ENCODE measurements at places on chromosomes 12 and 14.

GRCh38 chr14:89650077-89650978 is 233.3 kb upstream of the FOXN3 start:
- no peak for DNase-seq

GRCh38 chr12:98856897-98857540 is 211.9 kb downstream of the APAF1 start:
- DNase-seq = no peak

DNA sequence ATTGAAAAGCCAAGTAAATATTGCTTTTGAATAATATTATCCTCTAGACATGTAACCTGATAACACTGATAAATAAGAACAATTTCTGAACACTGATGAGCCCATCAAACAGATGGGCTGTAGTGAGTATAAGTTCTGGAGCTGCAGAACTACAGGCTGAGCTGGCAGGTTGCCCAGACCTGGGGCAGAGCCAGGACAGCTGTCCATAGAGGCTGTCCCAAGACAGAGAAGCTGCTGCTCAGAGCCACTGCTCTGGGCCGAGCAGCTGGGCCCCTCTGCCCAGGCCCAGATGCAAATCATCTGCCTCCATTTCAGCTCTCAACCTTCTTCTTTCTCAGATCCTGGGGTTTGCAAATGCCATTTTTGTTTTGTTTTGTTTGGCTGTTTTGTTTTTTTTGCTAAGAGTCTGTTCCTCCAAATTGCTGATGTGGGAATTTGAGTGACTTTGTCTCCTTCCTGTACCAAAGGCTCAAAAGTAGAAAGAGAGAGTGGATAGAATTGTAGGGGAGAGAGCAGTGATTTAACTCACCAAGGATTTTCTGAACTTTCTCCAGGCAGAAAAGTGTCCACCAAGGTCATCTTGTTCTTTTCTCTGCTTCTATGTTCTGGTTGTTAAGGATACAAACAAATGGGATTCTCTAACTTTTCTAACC is 4.0 kb upstream of the TESPA1 start:
- no peak for DNase-seq

DNA sequence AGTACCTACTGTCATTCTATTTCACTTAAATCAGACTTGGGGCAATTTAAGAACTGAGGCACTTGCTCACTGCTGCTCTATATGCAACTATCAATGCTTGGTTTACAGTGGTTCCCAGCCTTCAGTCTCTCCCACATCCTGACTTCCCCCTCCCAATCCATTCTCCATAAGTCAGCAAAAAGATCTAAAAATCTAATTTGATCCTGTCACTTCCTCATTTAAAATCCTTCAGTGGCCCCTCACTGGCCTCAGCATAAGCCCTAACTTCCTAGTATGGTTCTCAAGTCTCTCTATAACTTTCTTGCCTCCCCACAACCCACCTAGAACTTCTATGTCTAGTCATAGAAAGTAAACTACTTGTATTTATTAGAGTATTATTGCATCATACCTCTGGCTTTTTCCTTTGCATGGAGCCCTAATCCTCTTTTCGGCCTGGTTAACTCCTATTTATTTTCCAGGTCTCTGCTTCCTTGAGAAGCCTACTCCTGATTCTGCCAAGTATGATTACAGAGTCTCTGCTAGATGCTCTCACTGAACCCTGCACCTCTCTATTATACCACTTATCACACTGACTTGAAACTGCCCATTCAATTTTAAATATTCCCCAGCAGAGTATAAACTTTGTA is 130.6 kb downstream of the RALGAPA1 start:
- no peak for DNase-seq

- no peak for DNase-seq
These were observed 117.6 kb downstream of the SLC35F4 start for GRCh38 chr14:57748279-57748678.

DNA sequence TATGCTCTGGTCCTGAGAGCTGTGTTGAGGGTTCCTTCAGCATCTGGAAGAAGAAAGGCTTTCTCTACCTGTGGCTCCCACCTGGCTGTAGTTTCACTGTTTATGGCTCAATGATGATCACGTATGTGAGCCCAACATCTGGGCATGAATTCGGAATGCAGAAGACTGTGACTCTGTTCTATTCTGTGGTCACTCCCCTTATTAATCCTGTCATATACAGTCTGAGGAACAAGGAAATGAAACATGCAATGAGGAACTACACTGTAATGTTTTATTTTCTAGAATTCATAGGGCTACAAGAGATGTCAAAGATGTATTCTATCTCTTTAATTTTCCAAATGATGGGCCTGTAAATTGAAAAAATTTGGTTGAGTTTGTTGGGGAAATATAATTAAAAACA is 10.8 kb upstream of the OR11G2 start:
- no peak for DNase-seq

- no peak for DNase-seq
These were observed 11.4 kb upstream of the METAP2 start for GRCh38 chr12:95462551-95462950.

DNA sequence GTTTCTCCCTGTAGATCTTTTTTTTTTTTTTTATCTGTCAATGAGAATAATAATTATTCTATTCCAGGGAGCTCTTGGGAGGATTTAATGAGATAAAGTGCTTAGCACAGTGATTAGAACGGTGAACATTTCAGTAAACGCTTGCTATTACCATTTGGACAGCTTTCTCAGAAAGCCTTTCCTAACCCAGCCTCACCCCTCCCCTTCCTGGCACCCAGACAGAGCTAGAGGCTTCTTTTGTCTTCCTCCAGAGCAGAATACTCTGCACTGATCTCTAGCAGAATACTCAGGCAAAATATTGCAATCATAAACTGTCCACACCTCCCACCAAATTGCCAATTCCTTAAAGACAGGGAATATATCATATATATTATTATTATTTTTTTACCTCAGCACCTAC is 66.6 kb downstream of the ERGIC2 start:
- DNase-seq = no peak

- DNase-seq = peak; percentile 68
These were observed 86.7 kb downstream of the CALM1 start for GRCh38 chr14:90483571-90483974.

- no peak for DNase-seq
These were observed 409.3 kb downstream of the BCAT1 start for GRCh38 chr12:24539646-24540045.

- DNase-seq = no peak
These were observed 226.6 kb upstream of the TMTC1 start for GRCh38 chr12:30010071-30011052.

GRCh38 chr12:96416033-96416799 is 16.0 kb upstream of the CDK17 start:
- DNase-seq = no peak

DNA sequence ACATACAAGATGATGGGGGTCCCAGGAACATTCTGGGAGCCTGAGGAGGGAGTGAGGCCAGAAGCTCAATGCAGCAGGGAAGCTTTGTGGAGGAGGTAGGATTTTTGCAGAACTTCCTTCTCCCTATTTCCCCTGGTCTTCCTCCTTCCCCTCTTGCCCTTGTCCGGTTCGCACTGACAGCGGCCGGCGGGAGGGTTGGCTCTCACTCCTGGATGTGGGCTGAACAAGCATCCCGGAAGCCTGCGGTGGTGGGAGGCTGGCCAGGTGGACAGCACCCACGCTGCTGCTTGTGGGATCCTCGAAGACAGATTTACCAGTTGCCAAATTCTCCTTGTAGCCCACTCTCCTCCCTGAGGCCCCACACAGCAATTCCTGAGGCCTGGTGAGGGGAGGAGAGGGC is 112.2 kb downstream of the KCNA5 start:
- no peak for DNase-seq

DNA sequence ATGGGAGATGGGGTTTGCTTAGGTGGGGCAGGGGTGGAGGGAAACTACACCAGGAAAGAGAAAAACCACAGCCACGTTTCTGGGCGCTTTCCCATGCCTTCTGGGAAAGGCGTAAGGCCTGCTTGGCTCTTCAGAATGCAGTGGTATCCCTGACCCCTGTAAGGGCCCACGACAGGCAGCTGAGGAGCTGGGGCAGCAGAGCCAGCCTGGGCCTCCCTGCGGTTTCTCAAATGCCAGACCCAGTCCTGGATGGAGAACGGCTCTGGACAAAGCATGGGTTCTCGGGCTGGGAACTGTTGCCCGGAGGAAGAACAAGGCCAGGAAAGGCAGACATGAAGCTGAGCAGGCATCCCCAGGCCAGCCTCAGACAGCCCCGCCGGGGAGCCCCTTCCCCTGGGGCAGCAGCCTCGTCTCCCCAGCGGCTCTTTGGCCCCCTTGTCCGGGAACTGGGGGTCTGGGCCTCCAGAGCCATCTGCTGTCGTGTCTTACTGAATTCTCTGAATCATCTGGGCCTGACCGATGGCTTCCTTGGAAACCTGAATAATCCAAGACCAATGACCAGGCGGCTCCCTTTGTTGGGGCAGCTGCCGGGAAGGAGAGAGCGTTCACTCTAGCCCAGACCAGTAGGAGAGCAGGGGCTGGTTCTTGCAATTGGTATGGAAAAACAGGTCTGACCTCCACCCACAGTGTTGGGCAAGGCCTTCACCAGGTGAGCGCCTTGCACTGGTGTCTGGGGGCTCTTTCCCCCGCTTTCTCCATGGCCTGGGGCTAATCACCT is 64.0 kb upstream of the RIN3 start:
- DNase-seq = no peak

DNA sequence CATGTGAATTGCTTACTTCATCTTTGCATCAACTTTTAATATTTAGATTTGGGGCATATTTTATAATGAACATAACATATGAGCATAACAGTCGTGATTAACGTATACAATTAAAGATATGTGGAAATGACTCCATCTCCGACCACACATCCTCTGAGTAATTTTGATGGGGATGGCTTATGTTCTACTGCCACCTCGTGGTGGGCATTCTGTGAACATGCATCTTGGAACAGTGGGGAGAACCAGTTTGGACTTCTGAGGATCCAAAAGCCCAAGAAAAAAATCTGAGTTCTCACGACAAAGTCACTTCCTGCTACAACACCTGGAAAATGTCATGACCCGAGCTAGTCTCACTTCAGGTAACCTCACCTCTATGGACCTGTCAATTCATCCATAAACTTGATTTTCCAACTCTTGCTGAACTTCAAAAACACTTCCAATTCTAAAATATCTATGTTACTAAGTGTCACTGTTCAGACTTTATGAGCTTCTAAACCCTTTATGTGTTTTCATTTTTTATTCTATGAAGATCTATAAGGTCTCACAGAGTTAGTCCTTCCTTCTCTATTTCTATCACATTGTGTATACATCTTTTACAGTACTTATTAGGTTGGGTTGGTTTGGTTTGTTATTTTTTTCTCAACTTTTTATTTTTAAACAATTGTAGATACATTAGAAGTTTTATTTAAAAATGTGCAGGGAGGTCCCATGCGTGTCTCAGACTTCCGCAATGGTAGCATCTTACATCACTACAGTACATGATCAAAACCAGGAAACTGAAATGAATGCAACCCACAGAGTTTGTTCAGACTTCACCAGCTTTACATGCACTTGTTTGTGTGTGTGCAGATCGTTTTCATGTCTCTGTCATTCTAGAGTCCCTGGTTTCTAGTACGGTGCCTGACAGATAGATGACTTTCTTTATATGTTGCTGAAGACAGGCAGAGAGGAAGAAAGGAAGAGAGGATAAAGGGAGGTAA is 38.2 kb upstream of the STAB2 start:
- DNase-seq = peak; percentile 88

GRCh38 chr12:113919791-113920190 is 46.3 kb downstream of the RBM19 start:
- DNase-seq = no peak

DNA sequence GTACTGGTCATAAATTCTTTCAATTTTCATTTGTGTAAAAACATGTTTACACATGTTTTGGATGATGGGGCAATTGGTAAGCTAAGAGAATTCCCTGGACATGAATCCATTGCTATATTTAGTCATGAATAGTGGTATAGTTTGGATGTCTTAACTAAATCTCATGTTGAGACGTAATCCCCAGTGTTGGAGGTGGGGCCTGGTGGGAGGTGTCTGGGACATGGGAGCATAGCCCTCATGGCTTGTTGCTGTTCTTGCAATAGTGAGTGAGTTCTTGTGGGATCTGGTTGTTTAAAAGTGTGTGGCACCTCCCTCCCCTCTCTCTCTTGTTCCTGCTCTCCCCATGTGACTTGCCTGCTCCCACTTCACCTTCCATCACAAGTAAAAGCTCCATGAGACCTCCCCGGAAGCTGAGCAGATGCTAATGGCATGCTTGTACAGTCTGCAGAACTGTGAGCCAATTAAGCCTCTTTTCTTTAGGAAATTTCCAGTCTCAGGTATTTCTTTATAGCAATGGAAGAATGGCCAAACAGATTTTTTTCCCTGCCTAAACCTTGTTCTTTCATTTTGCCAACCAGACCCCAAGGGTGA is 33.6 kb downstream of the CTSG start:
- DNase-seq = no peak

DNA sequence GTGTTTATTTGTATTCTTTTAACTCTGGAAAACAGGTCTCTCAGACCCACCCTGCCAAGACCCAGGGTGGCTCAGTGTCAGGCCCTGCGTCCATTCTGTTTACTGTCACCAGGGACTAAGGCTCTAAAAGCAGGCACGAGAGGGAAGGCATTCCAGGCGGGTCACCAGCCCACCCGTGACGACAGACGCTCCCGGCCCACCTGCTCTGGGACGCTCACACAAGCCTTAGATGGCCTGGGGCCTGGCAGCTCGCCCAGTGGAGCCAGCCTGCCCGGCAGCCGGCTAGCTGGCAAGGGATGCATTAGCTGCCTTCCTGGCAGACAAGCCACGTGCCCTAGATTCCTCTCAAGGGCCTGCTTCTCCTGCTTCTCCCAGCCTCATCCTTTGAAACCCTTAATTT is 9.2 kb upstream of the NUAK1 start:
- DNase-seq = no peak

DNA sequence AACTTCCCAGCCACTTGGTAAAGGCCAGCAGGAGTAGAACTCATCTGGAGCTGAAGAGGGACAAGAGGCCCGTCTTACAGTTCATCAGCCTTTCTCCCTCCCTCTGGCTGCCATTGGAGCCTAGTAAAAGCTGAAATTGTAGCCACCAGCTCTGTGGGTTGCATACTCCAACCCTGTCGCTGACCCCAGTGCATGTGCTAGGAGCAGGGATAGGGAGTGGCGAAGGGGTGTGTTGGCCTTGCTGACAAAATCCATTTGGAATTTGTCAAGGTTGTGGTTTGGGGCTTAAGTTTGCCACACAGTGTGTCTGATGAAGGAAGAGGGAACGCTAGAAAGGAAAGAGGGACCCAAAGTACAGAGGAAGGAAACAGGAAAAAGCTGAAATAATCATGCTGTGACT is 4.0 kb upstream of the ARF3 start:
- DNase-seq = no peak
